Stimulated activated CD8-positive, alpha-beta memory T cell treated with anti-CD3 and anti-CD28 coated beads, Interleukin-4, amount 100 ng/mL, for 24 hours (primary cell): ENCODE measurements at places on chromosomes 6 and 20.
A peak's percentile ranks its signal among the peaks of the same experiment; 100 is the strongest.

GRCh38 chr6:124234801-124235200 lies 431.1 kb downstream of the NKAIN2 start:
- DNase-seq: no peak

DNA sequence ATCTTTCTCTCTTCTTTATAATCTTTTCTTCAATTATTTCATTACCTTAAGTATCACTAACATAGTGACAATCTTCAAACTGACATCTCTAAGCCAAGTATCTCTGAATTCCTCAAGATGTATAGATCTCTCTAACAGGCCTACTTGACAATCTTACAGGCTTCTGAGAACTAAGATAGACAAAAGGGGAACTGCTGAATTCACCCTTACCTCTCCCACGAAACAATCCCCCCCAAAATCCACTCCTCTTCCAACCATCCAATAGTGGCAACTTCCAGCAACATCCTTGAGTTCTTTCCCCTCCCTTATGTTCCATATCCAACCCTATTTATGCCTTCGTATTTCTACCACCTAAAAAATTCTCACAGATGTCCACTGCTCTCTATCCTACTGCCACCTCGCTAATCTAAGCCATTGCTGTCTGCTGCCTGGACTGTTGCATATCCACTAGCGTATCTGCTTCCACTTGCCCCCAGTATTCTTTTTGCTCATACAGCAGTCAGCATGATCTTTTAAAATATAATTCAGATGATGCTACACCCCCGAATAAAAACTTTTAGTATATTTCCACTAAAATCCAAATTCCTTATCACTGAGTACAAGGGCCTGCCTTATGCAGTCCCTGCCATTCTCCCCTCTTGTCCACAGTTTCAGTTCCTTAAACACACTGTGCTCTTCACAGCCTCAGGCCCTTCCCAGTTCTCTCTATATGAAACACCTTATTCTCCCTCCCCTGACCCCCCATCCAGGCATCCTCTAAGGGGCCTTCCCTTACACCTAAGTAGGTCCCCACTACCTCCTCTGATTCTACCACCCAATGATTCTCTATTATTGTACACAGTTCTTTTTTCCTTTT lies 8.0 kb downstream of the REPS1 start:
- DNase-seq: no peak

DNA sequence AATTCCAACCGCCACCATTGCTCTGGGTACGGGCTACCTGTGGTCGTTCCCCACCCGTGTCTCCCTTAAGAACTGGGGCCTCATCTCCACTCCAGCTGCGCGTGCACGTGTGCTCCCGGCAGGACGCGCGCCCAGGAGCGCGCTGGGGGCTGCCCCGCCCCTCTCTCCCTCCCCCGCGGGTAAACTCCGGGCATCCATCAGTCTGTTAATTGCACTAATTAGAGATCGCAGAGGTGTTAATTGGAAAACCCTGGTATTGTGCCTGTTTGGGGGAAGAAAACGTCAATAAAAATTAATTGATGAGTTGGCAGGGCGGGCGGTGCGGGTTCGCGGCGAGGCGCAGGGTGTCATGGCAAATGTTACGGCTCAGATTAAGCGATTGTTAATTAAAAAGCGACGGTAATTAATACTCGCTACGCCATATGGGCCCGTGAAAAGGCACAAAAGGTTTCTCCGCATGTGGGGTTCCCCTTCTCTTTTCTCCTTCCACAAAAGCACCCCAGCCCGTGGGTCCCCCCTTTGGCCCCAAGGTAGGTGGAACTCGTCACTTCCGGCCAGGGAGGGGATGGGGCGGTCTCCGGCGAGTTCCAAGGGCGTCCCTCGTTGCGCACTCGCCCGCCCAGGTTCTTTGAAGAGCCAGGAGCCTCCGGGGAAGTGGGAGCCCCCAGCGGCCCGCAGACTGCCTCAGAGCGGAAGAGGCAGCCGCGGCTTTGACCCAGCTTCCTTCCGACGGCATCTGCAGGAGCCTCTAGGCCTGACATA lies 14.4 kb downstream of the FOXP4 start:
- peak; percentile 82 for DNase-seq

- no peak for DNase-seq
Measured at GRCh38 chr6:107655245-107655644, 165.3 kb downstream of the SOBP start.
